ENCODE measurements at places on chromosomes 13 and 19.

DNA sequence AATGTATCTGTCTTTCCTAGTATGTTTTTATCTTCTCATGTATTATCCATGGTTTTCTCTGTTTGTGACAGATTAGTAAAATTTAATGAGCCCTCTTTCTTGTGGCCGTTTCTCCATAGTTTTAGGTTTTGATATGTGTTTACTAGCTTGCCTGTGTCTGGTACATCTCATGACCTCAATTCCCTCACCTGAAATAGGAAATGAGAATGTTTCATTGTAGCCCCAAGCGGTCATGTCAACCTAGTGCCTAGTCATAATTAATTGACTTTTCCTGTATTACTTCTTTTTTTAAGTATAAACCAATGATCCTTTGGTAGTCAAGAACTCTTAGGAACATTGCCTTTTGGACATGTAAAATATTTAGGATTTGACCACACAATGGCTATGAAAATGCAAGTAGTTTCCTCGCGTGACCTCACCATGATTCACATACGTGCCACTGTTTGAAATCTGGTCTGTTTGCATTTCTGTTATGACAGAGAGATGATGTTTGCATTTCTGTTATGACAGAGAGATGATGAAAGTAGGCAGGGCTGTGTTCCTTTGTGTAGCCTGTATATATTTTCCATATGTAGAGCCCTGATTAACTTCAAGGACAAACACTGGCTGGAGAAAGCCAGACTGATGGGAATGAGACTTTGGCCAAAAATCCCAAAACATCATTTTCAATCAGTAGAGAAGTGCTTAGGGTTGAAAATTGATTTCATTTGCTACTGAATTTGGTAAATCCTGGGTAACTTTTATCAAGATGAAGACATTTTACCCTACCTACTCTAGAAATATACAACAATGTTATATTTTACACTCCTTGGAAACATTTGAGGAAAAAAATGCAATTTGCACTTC lies 104.8 kb downstream of the TNFRSF19 start:
- DNase-seq, result no peak

DNA sequence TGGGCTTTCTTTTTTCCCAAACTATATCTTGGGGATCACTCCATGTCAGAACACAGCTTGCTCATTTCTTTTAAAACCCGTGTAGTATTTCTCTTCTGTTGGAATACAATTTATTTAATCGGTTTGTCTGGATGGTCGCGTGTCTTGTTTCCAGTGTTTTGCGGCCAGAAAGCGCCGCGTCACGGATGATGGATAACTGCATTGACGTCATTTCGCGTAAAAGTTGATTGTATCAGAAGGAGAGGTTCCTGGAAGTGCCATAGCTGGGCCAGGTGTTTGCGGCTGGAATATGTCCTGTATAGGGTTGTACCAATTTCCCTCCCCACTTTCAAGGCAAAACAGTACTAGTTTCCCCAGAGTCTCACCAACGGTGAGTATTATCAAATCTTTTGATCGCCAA lies 9.7 kb downstream of the ACTL9 start:
- DNase-seq, result no peak

DNA sequence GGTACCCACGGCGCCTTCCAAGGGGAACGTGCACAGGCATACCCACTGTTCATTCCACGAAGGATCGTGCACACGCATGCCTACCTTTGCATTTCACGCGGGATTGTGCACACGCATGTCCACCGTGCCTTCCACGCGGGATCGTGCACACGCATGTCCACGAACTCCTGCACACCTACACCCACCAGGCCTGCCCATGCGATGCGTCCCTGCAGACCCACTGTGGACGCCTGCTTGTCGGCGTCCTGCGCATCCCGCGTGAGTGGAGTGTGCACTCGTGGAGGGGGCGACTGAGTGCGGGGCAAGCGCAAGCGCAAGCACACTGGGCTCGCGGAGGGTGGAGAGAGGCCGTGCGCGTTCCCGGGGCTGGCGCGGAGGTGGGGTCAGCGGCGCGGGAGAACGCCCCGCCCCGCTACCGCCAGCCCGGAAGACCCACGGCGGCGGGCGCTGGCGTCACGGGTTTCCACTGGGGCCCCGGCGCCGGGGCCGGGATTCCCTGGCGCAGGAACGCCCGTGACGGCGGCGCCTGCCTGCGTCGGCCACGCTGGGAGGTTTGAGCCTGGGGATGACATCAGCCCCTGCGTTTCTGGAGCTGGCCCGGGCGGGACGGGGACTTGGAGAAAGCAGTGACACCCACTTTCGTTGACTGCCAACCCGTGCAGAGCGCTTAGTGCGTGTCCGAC lies 18.7 kb downstream of the GADD45B start:
- peak; percentile 52 for DNase-seq

DNA sequence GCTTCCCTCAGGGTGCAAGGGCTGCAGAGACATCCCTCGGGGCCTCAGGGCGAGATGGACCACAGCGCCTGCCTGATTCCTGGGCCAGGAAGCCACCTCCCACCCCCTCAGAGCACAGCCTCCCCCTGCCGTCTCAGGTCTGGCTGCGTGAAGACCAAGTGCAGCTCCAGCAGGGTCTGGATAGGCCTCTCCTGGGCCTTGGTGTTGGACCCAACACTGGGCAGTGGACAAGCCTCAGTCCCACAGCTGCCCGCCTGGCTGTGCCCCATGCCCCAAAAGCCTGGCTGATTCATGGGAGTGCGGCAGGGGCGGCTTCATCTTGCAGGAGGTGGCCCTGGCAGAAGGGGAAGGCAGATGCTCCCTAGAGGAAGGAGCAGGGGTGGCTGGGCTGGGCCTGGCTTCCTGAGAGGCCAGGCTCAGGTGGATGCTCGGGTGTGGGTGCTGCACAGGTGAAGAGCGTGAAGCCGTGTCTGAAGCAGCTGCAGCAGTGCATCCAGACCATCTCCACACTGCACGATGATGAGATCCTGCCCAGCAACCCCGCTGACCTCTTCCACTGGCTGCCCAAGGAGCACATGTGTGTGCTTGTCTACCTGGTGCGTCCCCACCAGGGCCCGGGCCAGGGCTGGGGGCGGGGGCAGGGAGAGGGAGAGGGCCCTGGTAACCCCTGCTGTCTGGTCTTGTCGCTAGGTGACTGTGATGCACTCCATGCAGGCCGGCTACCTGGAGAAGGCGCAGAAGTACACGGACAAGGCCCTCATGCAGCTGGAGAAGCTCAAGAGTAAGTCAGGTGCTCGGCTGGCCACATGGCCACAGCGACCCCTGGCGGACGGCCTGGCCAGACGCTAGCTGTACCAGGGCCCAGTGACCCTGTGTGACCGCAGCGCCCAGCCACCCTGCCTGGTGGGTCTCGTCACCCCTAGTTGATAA lies 21.7 kb downstream of the MAU2 start:
- no peak for DNase-seq

GRCh38 chr19:1725100-1726064 lies 27.9 kb upstream of the ONECUT3 start:
- DNase-seq, result no peak

GRCh38 chr13:28753208-28753892 lies 34.6 kb upstream of the SLC46A3 start:
- DNase-seq, result no peak

GRCh38 chr19:7636317-7636690 lies 606 bp upstream of the STXBP2 start:
- no peak for DNase-seq

- DNase-seq, result no peak
Observed at GRCh38 chr19:855566-856120, 3.5 kb downstream of the ELANE start.

DNA sequence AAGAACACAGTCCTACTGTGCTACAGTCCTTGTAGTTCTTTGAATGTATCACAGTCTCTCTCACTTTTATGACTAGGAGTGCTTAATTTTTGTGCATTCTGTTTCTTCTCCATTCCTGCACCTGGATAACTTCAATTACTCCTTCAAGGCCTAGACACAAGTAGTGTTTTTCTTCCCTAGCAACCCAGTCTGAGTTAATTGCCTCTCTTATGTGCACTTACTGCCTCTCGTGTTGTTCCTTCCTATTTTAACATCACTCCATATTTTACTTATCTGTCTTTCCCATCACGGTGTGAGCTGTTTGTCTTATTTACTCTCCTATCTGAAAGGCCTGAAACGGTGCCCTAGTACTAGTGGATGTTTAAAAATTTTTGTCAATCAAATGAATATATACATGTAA lies 101.5 kb downstream of the HS6ST3 start:
- no peak for DNase-seq

DNA sequence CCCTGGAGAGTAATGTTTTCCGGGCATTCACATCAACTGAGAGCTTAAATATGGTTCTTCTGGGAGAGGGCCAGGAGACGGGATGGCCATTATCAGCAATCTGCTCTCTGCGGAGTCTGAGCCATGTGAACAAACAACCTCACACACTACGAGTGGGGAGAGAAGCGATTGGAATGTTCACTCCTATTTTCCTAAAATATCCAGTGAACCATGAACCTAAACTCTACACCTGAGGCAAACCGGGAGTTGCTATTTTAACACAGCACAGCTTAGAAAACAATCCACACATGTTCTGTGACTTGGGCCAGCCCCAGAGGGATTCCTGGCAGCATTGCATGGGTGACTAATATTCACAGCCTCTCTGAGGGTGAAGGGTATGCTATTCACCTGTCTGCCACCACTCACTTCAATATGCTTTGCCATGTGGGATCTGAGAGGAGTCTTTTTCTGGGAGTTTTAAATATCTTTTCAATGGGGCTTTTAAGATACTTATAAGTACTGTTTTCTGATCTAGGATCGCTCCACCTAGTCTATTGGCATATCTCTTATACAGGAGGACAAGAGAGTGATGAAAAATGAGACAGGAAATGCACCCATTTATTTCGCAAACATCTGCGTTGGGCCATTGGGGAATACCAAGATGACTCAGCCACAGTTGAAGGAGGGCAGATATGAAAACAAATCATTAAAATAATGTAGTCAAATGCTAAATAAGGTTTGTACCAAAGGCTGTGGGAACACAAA lies 72.6 kb upstream of the SERP2 start:
- no peak for DNase-seq

DNA sequence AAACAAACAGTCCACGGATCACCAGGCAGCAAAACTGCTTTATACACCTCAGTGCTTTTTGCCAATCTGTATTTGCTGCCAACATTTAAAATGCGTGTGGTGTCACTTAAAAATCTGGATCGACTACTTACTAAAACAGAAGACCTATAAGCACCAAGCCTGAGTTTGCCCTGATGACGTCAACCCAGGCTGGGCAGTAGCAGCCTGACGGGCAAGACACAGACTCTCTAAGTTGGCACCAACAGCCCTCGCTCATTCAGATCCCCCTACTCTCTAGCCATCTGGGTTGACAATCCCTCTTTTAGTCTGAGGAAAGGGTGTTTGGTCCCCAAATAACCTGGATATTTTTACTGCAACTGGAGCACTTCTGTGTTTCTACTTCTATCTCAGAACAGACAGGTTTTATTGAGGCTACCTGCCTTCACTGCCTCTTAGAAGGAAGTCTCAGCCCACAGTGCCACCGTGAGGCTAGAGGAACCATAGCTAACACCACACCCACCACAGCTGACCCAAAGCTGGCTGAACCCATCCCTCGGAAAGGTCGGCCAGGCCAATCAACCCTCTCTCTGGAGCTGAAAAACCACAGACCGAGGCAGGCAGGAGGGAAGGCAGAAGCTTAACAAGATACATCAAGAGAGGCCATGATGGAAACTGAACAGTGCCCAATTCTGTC lies 6.9 kb downstream of the SUGP2 start:
- no peak for DNase-seq

DNA sequence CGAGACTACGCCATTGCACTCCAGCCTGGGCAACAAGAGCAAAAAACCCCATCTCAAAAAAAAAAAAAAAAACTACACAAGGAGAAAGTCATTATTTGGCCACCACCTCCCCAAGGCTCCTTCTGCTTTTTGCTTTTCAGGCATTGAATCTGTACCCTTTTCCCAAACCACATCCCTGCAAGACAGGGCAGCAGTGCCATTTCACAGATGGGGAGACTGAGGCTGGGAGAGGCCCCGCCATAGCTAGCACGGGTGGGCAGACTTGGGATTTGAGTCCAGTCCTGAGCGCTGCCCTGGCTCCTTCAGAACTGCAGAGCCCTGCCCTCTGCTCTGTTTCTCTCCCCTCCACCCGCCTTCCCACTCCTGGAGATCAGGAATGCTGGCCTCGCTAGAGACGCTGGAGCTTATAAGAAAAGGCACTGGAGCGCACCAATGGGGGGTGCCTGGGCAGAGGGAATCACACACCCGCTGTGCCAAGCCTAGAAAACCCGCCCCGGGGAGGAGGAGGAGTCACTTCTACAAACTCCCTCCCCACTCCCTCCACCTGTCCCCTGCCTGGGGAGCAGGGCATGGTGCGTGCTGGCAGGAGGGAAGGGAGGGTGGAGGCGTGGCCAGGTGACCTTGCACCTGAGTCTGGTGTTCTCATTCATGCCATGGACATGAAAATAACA lies 17.6 kb downstream of the TJP3 start:
- no peak for DNase-seq

DNA sequence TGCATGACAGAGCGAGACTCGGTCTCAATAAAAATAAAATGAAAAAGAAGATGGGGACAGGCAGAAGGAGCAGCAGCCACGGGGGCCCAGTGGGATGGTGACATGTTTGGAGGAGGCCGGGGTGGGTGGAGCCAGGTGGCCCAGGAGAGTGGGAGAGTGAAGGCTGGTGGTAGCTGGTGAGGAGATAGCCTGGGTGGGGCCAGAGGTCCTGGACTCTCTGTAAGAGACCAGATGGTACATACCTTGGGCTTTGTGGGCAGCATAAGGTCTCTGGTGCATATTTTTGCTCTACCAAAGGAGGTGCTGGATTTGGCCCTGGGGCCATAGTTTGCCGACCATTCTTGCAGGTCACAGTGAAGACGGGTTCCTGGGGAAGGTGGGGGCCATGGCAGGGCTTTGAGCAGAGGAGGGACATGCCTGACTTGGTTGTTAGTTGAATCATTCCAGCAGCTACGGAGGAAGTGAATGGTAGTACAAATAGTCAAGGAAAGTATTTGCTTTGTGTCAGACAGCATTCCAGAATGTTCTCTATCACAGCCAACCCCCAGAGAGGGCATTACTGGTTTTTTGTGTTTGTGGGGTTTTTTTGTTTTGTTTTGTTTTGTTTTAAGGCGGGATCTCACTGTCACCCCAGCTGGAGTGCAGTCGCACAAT lies 69.1 kb downstream of the ARHGEF18 start:
- DNase-seq, result no peak

GRCh38 chr19:15292847-15293582 lies 39.3 kb downstream of the BRD4 start:
- DNase-seq, result no peak

- DNase-seq, result no peak
Observed at GRCh38 chr19:12052497-12053169, at the start of gene ZNF878. ZNF878 (minus strand) TSS chr19:12052961; CDS start chr19:12052801, 160 bp downstream.

DNA sequence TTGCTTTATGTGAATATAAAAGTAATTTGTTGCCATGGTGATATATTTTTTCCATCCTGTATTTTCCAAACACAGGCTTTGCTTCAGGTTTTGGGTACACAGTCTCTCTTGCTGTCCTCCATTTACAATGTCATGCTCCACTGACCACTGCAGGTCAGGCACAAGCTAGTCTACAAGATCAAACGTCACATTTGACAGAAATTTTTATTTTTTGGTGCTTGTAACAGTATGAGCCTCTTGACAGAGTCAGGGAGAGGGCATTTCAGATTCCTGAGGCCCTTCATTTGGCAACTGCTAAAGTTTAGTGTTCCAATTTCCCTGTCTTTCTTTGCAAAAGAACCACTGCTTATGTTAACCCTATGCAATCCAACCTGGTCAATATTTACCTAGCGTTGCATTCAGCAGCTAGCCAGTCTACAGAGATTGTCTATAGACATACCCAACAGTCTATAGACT lies 175.0 kb downstream of the RFC3 start:
- no peak for DNase-seq

All from T follicular helper cell (primary cell).